ENCODE measurements at places on chromosomes 12 and 14.

DNA sequence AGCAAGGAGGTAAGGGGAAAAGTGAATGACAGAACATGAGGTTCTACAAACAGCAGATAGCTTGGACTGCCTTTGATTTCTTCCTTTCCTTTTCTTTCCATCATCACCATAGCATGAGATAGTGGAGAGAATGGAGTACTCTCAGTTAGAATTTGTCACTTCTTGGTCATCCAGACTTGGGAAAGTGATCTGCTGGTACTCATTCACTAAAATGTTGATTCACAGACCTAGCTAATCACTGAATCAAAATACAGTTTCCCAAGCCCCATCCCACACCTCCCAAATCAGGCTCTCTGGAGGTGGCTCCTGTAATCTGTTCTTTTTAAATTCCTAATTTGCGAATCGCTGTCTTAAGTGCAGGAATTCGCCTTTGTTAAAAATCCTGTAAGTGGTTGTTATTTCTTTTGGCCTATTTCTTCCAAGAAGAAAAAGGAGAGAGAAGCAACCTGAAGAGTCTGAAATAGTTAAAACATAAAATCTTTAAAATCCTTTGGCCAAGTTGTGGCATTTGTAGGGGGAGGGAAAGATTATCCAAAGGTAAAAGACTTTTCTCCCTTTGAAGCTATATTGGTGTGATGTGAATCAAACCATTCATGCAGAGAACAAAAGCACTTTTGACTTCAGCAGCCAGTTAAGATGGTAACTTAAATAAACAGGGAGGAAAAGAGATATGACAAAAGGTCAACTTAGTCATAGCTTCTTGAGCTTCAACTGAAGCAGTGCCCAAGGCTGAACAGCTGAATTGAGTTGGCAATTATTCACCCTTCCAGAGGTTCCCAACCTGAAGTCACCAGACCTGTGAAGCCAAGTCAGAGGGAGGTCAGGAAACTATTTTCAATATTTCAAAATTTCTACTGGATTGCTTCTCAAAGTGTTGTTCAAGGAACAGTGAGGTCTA, 255.1 kb upstream of the KRR1 start:
- no peaks in the 10 kb centered on the region for H3K36me3 ChIP-seq
- no peak overlapping the region for H3K27ac ChIP-seq
- H3K27me3 ChIP-seq, result no peaks in the 10 kb centered on the region

DNA sequence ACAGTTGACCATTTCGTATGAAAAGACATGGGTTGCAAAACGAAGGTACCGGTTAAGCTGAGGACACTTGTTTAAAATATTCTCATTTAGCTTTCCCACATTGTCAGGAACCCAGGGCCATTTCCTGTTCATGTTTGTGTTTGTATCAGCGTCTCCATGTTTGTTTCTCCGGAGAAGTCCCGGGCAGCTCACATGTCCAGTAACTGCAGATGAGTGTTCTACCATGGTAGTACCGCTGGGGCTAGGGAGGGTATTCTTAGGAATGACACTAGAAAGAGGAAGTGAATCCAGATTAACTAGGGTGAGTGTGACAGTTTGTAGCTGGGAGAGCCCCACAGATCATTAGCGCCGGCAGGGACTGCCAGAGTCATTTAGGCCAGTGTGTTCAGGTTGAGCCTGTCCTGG, 50.0 kb upstream of the EVL start:
- H3K36me3 ChIP-seq, result no peaks in the 10 kb centered on the region
- peaks cover 15% of the 10 kb centered on the region for H3K4me1 ChIP-seq
- no peak overlapping the region for H3K27ac ChIP-seq

- no peak for DNase-seq
- no peak overlapping the region for H3K4me3 ChIP-seq
- H3K4me1 ChIP-seq, result peaks cover 35% of the 10 kb centered on the region
- H3K27ac ChIP-seq, result no peak overlapping the region
- H3K27me3 ChIP-seq, result peaks cover 71% of the 10 kb centered on the region
- H3K36me3 ChIP-seq, result no peaks in the 10 kb centered on the region
Measured at GRCh38 chr12:47997321-47997720, 7.0 kb downstream of the COL2A1 start.

GRCh38 chr14:81435391-81436295, 35.5 kb upstream of the STON2 start:
- no peaks in the 10 kb centered on the region for H3K36me3 ChIP-seq
- DNase-seq, result peak; percentile 79
- no peak overlapping the region for H3K27ac ChIP-seq
- peak overlapping the region; percentile 73 for H3K4me3 ChIP-seq

DNA sequence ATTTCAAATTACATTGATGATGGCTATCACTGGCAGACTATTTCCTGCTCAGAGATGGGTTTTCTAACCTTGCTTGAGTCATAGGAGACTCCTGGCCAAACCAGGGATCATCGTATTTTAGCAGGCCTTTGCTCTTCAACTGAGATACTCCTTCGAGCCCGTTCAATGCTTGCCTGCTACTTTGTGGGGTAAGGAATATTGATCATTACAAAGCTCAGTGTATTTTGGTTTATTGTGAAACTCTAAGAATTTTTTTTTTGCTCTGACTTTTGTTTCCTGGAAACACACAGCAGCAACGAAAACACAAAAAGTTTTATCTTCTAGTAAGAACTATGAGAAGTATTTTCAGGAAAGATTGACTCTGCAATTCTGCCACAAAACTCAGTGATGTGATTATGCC, 4.1 kb downstream of the GPRC5D start:
- no peak overlapping the region for H3K27ac ChIP-seq
- H3K27me3 ChIP-seq, result no peaks in the 10 kb centered on the region
- no peak for DNase-seq
- no peak overlapping the region for H3K4me3 ChIP-seq
- H3K36me3 ChIP-seq, result no peaks in the 10 kb centered on the region
- H3K4me1 ChIP-seq, result no peaks in the 10 kb centered on the region

- no peaks in the 10 kb centered on the region for H3K27me3 ChIP-seq
- 0 out of 2 replicates have a peak, but pooled peaks cover 7% of the 10 kb centered on the region for H3K36me3 ChIP-seq
- H3K27ac ChIP-seq, result no peak overlapping the region
- no peak overlapping the region for H3K4me3 ChIP-seq
- no peak for DNase-seq
Measured at GRCh38 chr12:102669056-102669455, 188.7 kb upstream of the IGF1 start.

GRCh38 chr12:104959335-104959841, 1.3 kb upstream of the SLC41A2 start:
- no peak overlapping the region for H3K4me3 ChIP-seq
- H3K27ac ChIP-seq, result no peak overlapping the region
- 0 out of 2 replicates have a peak, but pooled peaks cover 9% of the 10 kb centered on the region for H3K4me1 ChIP-seq
- H3K36me3 ChIP-seq, result no peaks in the 10 kb centered on the region

GRCh38 chr12:126617312-126617711, 1552.1 kb downstream of the AACS start:
- H3K27ac ChIP-seq, result no peak overlapping the region
- peak; percentile 27 for DNase-seq
- H3K4me3 ChIP-seq, result no peak overlapping the region
- H3K27me3 ChIP-seq, result no peaks in the 10 kb centered on the region
- H3K4me1 ChIP-seq, result no peaks in the 10 kb centered on the region

DNA sequence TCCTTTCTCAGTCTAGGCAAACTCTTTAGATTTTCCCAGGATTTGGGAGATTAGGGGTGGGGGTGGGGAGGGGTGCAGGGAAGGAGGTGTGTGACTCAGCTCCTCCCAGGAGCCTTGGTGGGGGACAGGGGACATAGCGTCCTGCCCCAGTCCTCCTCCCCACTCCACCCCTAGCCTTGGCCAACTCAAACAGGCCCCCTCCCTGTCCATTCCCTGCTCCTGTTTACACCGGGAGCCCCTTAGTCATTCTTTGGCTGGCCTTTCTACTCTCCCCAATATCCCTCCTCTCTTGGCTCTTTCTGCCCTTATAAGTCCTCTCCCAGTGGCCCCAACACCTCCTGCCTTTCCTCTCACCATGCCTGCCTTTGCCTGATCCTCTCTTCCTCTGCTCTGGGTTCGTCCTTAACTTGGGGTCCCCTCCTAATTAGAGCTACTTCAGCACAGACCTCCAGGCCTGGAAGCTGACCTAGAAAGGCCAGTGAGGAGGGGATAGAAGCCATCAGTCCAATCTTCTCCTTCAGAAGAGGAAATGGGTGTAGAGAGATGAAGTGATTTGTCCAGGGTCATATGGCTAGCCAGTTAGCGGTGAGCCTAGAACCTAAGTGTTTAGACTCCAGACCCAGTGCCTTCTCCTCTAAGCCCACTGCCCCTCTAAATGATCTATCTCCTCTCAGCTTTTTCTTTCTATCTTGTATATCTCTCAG, 2.3 kb upstream of the ITGA5 start:
- peaks cover 32% of the 10 kb centered on the region for H3K4me1 ChIP-seq
- no peak for DNase-seq
- H3K27me3 ChIP-seq, result peaks cover 58% of the 10 kb centered on the region
- H3K4me3 ChIP-seq, result 0 out of 2 replicates have a peak overlapping the region, but pooled peaks have one; percentile 32

DNA sequence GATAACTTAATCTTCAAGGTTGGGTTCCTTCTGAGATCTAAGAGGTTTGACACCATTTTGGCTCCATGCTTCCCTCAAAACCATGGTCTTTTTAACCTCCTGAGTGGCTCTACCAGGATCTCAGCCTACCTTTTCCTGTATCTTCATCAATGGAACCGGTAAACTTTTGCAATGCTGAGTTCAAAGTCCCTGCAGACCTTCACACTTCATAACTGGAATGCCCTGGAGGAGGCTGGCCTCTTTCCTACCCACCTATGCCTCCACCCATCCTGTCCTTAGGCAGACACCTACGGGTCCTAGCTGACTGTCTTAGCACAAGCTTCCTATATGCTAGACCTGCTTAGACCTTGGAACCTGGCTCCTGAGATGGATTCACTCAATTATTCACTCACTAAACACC, 89.5 kb upstream of the EEA1 start:
- H3K27me3 ChIP-seq, result no peaks in the 10 kb centered on the region
- no peak overlapping the region for H3K4me3 ChIP-seq
- peaks cover 3% of the 10 kb centered on the region for H3K4me1 ChIP-seq
- DNase-seq, result no peak

DNA sequence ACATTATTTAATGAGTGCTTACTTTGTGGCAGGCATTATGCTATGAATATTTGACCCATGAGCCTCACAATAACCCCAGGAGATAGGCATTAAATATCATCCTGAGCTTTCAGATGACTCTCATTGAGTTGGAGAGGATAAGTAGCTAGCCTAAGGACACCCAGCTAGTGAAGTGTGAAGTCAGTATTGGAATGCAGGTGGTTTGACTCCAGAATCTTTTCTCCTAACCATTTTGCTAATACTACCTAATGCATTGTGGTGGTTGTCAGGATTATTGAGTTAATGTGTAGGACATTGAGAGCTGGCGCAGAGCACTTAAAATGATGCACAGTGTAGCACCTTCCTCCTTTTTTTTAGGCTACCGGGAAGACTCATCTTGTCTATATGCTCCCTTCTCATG, 3.8 kb upstream of the CDKL1 start:
- H3K27ac ChIP-seq, result no peak overlapping the region
- DNase-seq, result no peak
- H3K36me3 ChIP-seq, result no peaks in the 10 kb centered on the region
- peaks cover 29% of the 10 kb centered on the region for H3K27me3 ChIP-seq
- peaks cover 17% of the 10 kb centered on the region for H3K4me1 ChIP-seq

DNA sequence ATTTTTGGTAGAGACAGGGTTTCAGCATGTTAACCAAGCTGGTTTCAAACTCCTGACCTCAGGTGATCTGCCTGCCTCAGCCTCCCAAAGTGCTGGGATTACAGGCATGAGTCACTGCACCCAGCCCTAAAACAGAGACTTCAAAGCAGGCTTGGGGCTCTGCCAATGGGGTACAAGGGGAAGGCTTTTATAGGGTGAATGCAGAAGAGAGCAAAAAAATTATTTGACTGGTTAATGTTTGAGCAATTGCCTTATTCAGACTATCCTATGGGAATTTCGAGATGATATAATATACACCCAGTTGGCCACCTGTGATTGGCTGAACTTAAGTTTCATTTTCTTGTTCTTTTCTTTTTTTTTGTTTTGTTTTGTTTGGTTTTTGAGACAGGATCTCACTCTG, 31.5 kb upstream of the ACTN1 start:
- no peaks in the 10 kb centered on the region for H3K36me3 ChIP-seq
- H3K4me3 ChIP-seq, result no peak overlapping the region
- no peak overlapping the region for H3K27ac ChIP-seq
- DNase-seq, result no peak
- H3K4me1 ChIP-seq, result peaks cover 16% of the 10 kb centered on the region

DNA sequence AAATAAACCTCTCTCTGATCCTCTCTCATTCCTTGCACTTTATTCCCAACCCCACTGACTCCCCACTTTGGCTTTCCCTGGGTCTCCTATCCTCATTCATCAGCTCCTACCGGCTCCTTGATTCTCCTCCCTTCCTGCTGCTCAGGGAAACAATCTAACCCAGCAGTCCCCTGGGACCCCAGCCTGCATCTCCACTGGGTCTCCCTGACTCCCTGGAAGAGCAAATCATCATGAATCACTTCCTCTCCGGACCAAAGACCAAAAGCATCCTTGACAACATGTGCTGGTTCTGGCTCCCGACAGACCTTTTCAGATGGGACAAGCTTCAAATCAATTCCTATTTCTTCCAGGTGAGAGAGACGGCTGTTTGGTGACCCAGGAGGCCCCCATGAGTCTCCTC, 76.6 kb downstream of the HSPB8 start:
- no peak overlapping the region for H3K27ac ChIP-seq
- H3K4me3 ChIP-seq, result no peak overlapping the region
- no peak for DNase-seq
- no peaks in the 10 kb centered on the region for H3K27me3 ChIP-seq
- no peaks in the 10 kb centered on the region for H3K36me3 ChIP-seq

GRCh38 chr14:105385322-105385637, 13.1 kb upstream of the TEX22 start:
- no peaks in the 10 kb centered on the region for H3K27me3 ChIP-seq
- no peaks in the 10 kb centered on the region for H3K36me3 ChIP-seq
- H3K4me1 ChIP-seq, result no peaks in the 10 kb centered on the region
- H3K4me3 ChIP-seq, result no peak overlapping the region
- no peak overlapping the region for H3K27ac ChIP-seq

DNA sequence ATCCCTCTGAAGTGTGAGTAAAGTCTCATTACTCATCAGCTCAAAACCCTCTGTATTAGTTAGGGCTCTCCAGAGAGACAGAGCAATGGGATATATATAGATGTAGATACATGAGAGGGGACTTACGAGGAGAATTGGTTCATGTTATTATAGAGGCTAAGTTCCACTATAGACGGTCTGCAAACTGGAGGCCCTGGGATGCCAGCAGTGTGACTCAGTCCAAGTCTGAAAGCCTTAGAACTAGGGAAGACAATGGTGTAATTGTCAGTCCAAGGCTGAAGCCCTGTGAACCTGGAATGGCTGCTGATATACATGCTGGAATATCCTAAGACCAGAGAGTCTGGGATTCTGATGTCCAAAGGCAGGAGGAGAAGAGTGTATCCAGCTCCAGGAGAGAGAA, 57.3 kb upstream of the CEP83 start:
- DNase-seq, result no peak
- H3K4me3 ChIP-seq, result no peak overlapping the region
- no peak overlapping the region for H3K27ac ChIP-seq
- no peaks in the 10 kb centered on the region for H3K27me3 ChIP-seq
- peaks cover 10% of the 10 kb centered on the region for H3K4me1 ChIP-seq
- H3K36me3 ChIP-seq, result no peaks in the 10 kb centered on the region

DNA sequence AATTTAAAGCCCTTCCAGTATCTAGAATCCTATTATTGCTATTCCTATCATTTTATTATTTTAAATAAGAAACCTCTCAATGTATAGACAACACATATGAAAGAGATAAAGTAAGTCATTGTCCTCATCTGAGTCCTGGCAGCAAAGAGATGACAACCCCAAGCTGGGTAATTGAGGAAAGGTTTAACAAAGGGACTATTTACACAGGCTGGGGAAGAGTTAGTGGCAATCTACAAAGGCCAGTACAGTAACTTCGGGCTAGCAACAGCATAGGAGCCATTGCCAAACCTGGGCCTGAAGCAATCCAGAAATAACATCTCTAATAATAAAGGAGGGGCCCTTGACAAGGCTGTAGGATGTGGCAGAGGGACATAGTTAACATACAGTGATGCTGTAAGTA, 11.2 kb downstream of the PDE6H start:
- H3K36me3 ChIP-seq, result no peaks in the 10 kb centered on the region
- no peaks in the 10 kb centered on the region for H3K27me3 ChIP-seq
- no peak overlapping the region for H3K27ac ChIP-seq
- no peak for DNase-seq
- no peaks in the 10 kb centered on the region for H3K4me1 ChIP-seq
